GM12878 (cell line): ENCODE measurements at places on chromosomes 7 and 10. TPM values are rescaled to one million over a fixed set of nuclear protein-coding genes. Genes with fewer than 3 reads are reported as not detected.

SRPK2 gene
- 30.2 and 32.8 TPM in 2 replicates for total RNA-seq

ZNF789 gene
- total RNA-seq = 17.2 and 19.9 TPM in 2 replicates

GPR15LG gene
- total RNA-seq = 1.3 and 1.5 TPM in 2 replicates

ANKRD22 gene
- 0.48 and 0.56 TPM in 2 replicates for total RNA-seq

EPHB6 gene
- total RNA-seq = 0.41 and 0.93 TPM in 2 replicates

AKR1C2 gene
- total RNA-seq = 0.44 TPM in 1 of 2 replicates, not detected in the other

ZCWPW1 gene
- 3.3 and 3.7 TPM in 2 replicates for total RNA-seq

GRCh38 chr7:77253151-77253550, 53.5 kb upstream of the FGL2 start:
- no peak overlapping the region for H3K4me3 ChIP-seq
- no peaks in the 10 kb centered on the region for H3K36me3 ChIP-seq
- H3K27me3 ChIP-seq = no peaks in the 10 kb centered on the region
- DNase-seq = no peak
- no peak overlapping the region for H3K27ac ChIP-seq

DNA sequence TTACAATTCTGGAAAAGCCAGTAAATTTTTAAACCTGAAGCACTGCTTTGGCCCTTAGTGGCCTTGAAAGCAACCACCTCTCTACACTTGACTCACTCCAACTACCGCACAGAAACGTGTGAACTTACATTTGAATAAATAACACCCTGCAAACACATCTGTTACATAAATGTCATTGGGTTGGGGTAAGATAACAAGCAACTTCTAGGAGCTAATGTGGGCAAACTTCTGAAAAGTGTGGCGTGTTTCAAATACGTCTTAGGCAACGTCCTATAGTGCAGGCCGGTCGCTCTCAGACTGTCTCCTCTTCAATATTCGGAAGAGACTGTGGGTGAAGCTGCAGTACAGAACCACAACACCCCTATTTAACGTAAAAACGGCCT, 474 bp downstream of the ORC5 start:
- H3K27ac ChIP-seq = peak overlapping the region; percentile 84
- peaks cover 4% of the 10 kb centered on the region; the same call in 1 of the 2 replicates for H3K36me3 ChIP-seq
- H3K27me3 ChIP-seq = no peaks in the 10 kb centered on the region
- DNase-seq = no peak
- H3K4me3 ChIP-seq = peak overlapping the region; percentile 93

- no peaks in the 10 kb centered on the region for H3K36me3 ChIP-seq
- H3K4me1 ChIP-seq = no peaks in the 10 kb centered on the region
- H3K27ac ChIP-seq = no peak overlapping the region
- no peak overlapping the region for H3K4me3 ChIP-seq
- H3K27me3 ChIP-seq = no peaks in the 10 kb centered on the region
Measured at GRCh38 chr10:52615756-52616394, 156.7 kb downstream of the MBL2 start.

DNA sequence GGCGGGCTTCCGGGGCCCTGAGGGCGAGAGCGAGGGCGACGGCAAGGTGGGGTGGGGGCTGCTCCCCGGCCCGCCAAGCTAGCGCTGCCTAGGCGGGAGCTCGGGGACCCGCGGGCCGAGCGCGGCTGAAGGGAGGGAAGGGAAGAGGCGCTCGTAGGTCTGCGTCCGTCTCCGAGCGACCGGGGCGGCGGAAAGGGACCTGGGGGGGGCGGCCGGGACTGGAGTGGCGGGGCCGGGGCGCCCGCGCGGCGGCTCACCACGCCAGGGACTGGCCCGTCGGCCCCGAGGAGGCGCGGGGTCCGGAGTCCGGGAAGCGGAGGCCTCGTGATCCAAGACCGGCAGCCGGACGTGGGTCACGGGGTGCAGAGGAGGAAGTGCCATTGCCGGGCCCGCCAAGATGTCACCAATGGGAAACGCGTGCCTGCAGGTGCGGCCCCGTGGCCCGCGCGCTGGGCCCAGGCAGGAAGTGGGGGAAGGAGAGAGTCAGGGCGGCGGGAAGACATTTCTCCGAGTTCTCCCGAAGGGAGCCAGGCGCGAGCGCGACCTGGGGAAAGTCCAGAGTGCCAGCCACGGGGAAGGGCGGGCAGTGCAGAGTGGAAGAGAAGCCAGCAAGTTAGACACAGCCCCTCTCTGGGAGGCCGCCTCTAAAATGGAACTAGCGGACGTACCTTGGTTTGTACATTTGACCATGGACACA, 11.9 kb downstream of the HNRNPF start:
- H3K4me1 ChIP-seq = peaks cover 35% of the 10 kb centered on the region
- H3K27ac ChIP-seq = peak overlapping the region; percentile 90
- no peaks in the 10 kb centered on the region for H3K27me3 ChIP-seq
- H3K4me3 ChIP-seq = peak overlapping the region; percentile 66
- H3K36me3 ChIP-seq = peaks cover 9% of the 10 kb centered on the region
- DNase-seq = no peak

DNA sequence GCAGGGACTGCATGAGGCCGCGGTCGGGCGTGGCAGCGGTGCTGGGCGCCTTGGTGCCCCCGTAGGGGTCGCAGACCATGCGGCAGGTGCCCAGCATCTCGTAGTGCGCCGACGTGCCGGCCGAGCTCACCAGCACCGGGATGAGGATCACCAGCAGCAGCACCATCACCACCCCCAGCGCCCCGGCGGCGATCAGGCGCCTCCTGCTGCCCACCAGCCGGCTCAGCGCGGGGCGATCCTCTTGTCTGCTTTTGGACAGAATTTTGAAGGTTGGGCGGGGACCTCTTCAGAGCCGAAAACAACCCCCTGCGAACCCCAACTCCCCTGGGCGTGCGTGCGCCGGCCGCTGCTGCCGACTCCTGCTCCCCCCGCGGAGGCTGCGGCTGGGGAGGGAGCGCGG, 779 bp downstream of the C1QL3 start:
- H3K4me3 ChIP-seq = peak overlapping the region; percentile 62
- peaks cover 8% of the 10 kb centered on the region for H3K4me1 ChIP-seq
- H3K27ac ChIP-seq = no peak overlapping the region
- H3K36me3 ChIP-seq = no peaks in the 10 kb centered on the region

GRCh38 chr7:158957921-158958491, 101.6 kb downstream of the DYNC2I1 start:
- DNase-seq = no peak
- no peaks in the 10 kb centered on the region for H3K27me3 ChIP-seq
- no peaks in the 10 kb centered on the region for H3K4me1 ChIP-seq
- H3K36me3 ChIP-seq = no peaks in the 10 kb centered on the region
- 0 out of 2 replicates have a peak overlapping the region, but pooled peaks have one; percentile 45 for H3K4me3 ChIP-seq
- no peak overlapping the region for H3K27ac ChIP-seq

- peak overlapping the region; percentile 82 for H3K27ac ChIP-seq
- peak; percentile 90 for DNase-seq
- peaks cover 42% of the 10 kb centered on the region for H3K4me1 ChIP-seq
- H3K4me3 ChIP-seq = no peak overlapping the region
Measured at GRCh38 chr10:67772894-67773511, 65.0 kb downstream of the DNAJC12 start.

- H3K4me1 ChIP-seq = no peaks in the 10 kb centered on the region
- no peaks in the 10 kb centered on the region; the same call in 1 of the 2 replicates for H3K27me3 ChIP-seq
- H3K27ac ChIP-seq = no peak overlapping the region
- no peak for DNase-seq
- no peak overlapping the region for H3K4me3 ChIP-seq
- no peaks in the 10 kb centered on the region for H3K36me3 ChIP-seq
Measured at GRCh38 chr10:113390896-113391295, 162.0 kb upstream of the HABP2 start.

DNA sequence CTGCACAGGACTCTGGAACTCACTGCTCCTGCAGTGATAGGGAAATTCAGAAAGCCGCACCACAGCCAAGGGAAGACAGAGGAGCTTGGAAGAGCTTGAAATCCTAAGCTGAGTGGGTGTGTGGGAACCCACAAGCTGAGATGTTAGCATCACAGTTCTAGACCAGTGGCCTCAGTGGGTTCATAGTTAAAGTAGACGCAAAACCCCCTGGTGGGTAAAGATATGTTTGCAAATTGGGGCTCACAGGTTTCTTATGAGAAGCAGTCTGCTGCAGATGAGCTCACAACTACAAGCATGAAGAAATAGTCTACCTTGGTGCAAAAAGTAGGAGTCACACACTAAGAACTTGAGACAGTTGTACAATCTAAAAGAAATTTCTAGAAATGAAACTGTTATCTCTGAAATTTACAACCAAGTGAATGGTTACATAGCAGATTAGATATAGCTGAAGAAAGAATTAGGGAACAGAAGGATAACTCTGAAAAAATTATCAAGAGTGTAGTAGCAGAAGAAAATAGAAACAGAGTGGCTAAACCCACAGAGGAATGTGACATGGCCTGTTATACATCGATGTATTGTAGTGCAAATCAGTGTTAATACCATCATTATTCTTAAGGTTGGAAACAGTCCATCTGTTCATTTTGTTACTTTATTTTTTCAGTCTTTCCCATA, 77.2 kb downstream of the DYNC2I1 start:
- H3K4me3 ChIP-seq = no peak overlapping the region
- H3K36me3 ChIP-seq = no peaks in the 10 kb centered on the region; the same call in 1 of the 2 replicates
- no peaks in the 10 kb centered on the region for H3K27me3 ChIP-seq
- DNase-seq = no peak
- no peaks in the 10 kb centered on the region for H3K4me1 ChIP-seq

DNA sequence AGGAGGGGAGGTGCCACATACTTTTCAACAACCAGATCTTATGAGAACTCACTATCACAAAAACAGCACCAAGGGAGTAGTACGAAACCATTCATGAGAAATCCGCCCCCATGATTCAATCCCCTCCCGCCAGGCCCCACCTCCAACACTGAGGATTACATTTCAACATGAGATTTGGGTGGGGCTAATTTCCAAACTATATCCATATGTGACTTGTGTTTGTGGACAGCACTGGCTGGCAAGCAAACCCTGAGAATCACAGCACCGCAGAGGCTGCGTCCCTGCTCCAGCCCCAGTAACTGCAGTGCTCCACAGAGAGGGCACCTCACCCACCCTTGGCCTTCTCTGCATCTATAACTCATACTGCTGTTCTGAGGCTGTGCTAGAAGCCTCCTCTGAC, 211.2 kb upstream of the PODXL start:
- no peaks in the 10 kb centered on the region for H3K4me1 ChIP-seq
- no peaks in the 10 kb centered on the region for H3K36me3 ChIP-seq
- no peak overlapping the region for H3K4me3 ChIP-seq
- no peak for DNase-seq
- no peak overlapping the region for H3K27ac ChIP-seq
- no peaks in the 10 kb centered on the region for H3K27me3 ChIP-seq

DNA sequence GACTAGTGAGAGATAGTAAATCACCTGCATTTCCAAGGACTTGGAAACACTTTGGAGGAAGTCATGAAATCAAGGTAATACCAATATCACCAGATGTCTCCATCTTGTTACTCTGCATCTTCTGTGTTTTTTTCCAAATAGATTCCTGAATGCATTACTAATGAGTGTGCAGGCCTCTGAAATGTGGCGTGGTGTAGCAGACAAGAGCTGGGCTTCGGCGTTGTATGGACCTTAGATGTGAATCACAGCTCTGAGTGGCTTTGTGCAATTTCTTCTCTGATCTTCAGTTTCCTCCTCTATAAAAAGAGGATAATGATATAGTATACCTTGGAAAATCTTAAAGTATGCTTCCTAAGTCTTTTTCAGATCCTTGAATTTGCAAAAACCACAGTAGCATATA, 9.6 kb upstream of the MYPN start:
- no peak overlapping the region for H3K27ac ChIP-seq
- no peaks in the 10 kb centered on the region for H3K36me3 ChIP-seq
- H3K4me3 ChIP-seq = no peak overlapping the region
- no peaks in the 10 kb centered on the region for H3K4me1 ChIP-seq
- no peak for DNase-seq

- no peak overlapping the region for H3K4me3 ChIP-seq
- H3K4me1 ChIP-seq = no peaks in the 10 kb centered on the region
- no peak overlapping the region for H3K27ac ChIP-seq
- DNase-seq = no peak
- no peaks in the 10 kb centered on the region for H3K27me3 ChIP-seq
Measured at GRCh38 chr7:29780346-29780745, 26.0 kb upstream of the WIPF3 start.

- no peak overlapping the region for H3K27ac ChIP-seq
- peaks cover 4% of the 10 kb centered on the region for H3K27me3 ChIP-seq
- peak; percentile 3 for DNase-seq
- H3K4me1 ChIP-seq = no peaks in the 10 kb centered on the region
- no peak overlapping the region for H3K4me3 ChIP-seq
- no peaks in the 10 kb centered on the region for H3K36me3 ChIP-seq
Measured at GRCh38 chr10:10959666-10960065, 58.0 kb upstream of the CELF2 start.

GRCh38 chr7:105602325-105603305, 21.3 kb upstream of the EFCAB10 start:
- H3K4me1 ChIP-seq = no peaks in the 10 kb centered on the region
- no peak overlapping the region for H3K27ac ChIP-seq
- no peak for DNase-seq
- no peaks in the 10 kb centered on the region for H3K36me3 ChIP-seq

- no peak for DNase-seq
- H3K4me3 ChIP-seq = no peak overlapping the region
- no peaks in the 10 kb centered on the region for H3K27me3 ChIP-seq
- H3K27ac ChIP-seq = no peak overlapping the region
- peaks cover 22% of the 10 kb centered on the region for H3K36me3 ChIP-seq
- no peaks in the 10 kb centered on the region for H3K4me1 ChIP-seq
Measured at GRCh38 chr7:128989961-128990360, 52.2 kb downstream of the IRF5 start.

GRCh38 chr7:115638853-115639252, 391.7 kb downstream of the TFEC start:
- H3K4me3 ChIP-seq = no peak overlapping the region
- no peaks in the 10 kb centered on the region for H3K36me3 ChIP-seq
- H3K27ac ChIP-seq = no peak overlapping the region
- no peaks in the 10 kb centered on the region for H3K4me1 ChIP-seq
- H3K27me3 ChIP-seq = no peaks in the 10 kb centered on the region

DNA sequence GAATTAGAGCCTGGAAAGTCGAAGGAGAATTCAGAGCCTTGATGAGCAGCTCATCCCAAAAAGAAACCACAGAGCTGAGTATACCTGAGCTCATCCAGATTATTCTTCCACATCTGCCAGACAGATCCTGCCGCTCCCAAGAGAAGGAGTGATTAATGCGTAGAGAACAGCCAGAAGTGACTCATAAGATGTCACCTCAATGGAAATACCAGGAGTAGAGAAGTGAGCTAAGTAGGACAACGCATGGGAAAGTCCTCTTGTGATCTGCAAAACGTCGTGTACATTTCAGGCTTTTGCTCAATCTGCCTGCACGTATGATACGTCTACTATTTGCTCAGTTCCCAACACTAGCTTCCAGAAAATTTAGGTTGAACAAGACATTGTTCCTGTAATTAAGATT, 230.5 kb upstream of the AUTS2 start:
- no peak overlapping the region for H3K27ac ChIP-seq
- no peaks in the 10 kb centered on the region for H3K36me3 ChIP-seq
- H3K4me3 ChIP-seq = no peak overlapping the region
- no peak for DNase-seq
- no peaks in the 10 kb centered on the region for H3K4me1 ChIP-seq
- no peaks in the 10 kb centered on the region for H3K27me3 ChIP-seq
